Activated naive CD4-positive, alpha-beta T cell treated with anti-CD3 and anti-CD28 coated beads for 36 hours (primary cell): ENCODE measurements at places on chromosomes 5 and 9.

- peak; percentile 63 for DNase-seq
Observed at GRCh38 chr5:96151891-96152290, 190.2 kb upstream of the ELL2 start.

- no peak for DNase-seq
Observed at GRCh38 chr9:69622676-69623075, 49.5 kb downstream of the APBA1 start.

DNA sequence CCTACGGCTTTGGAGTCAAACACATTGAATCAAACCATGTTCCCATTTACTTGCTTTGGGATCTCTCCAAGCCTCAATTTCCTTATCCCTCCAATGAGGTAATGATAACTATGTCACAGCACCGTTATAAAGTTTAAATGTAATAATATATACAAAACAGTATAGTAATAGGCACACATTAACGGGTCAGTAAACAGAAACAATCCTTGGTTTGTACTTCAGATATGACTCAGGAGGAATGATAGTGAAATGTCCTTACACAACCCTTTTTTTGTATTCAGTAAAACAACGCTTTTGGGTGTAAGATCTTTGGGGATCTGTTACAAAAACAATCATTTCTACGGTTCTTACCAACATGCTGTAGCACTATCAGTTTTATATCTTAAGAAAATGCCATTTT is 178.5 kb upstream of the GNA14 start:
- no peak for DNase-seq

GRCh38 chr5:14901462-14902051 is 30.0 kb upstream of the ANKH start:
- no peak for DNase-seq

DNA sequence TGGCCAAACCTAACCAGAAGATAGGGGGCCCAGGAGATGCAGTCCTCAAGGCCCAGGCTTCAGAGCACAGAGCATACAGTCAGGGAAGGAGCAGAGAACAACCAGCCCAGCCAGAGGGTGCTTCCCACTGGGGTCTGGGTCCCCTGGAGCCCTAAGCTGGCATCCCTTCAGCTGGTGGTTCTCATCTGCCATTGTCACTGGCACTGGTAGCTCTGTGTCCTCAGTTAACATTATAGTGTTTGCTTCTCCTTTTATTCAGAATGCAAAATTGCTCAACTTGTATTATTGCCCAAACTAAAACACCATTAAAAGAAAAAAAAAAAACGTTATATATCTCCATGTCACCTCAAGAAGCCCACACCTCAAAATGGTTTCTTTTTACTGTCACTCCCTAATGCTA is 219.2 kb downstream of the ENC1 start:
- DNase-seq, result no peak

- no peak for DNase-seq
Observed at GRCh38 chr9:76917299-76917698, 11.4 kb upstream of the PRUNE2 start.

DNA sequence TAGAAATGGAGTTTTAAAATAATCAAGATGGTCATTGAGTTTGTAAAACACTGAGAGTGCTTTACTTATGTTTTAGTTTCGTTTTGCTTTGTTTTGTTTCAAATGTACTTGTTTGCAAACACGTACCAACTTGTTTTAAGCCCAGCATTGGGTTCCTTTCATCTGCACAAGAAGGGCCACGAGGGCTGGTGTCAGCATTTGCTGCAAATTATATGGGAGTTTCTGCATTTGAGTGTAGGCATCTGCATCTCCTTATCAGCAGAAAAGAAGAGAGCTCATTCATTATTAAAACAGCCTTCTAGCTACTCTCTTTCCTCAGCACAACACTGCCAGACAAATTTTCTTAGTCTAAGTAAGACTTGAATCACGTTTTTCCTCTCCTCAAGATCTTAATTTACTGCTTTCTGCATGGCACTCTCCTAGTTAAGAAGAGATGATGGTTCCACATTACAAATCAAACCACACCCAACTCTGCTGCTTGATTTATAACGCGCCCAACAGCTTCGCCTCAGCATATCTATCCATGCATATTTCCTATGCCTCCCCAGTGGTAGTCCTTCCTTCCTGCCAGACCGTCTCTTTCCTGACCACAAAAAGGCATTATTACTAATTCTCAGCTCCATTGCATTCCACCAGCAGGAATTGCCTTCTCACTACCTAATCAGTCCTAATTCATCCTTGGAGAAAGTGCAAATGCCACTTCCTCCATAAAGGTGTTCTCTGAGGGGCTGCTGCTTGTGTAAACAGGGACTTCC is 95.2 kb upstream of the CAST start:
- no peak for DNase-seq

DNA sequence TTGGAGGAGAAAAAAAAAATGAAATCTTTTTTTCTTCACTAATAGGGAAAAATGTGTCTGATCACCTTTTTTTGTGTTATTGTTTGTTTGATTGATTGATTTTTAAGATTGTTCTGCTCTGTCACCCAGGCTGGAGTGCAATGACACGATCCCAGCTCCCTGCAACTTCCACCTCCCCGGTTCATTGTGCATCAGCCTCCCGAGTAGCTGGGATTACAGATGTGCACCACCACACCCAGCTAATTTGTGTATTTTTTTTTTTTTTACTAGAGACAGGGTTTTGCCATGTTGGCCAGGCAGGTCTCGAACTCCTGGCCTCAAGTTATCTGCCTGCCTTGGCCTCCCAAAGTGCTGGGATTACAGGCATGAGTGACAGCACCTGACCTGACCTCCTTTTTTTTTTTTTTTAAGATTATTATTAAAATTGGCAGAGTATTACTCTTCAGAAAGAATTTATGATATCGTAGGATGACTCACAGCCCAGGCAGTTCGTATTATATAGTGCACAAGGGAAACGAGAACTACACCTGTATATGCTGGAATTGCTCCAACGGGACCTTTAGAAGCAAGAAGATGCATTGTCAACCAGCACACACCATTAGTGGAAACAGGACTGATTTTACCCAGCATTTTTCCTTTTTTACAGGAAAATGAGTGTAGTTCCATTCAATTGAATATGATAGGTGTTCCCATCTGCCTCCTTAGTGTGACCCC is 27.7 kb downstream of the FUBP3 start:
- no peak for DNase-seq

DNA sequence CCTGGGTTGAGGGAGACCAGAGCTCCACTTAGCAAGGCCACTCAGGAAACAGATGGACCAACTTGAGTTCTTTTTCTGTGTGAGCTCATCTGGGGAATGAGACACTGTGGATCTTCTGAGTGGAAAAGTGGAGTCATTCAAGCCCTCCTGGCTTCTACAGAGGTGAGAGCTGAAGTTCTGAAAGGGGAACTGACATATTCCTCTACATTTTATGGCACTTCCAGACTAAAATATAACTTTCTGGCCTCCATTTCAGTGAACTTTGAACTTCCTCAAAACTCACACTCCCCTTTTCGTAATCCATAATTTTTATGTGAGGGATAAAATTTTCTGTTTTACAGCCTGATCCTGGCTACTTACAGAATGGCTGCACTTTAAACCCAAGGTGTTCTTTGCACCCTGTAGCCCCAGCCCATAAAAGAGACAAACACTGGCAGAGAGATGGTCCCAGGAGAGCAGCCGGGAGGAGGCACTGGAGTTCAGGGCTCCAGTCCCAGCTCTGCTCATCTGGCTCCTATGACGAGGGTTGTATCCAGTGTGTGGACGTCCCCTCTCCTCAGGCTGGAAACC is 10.8 kb downstream of the SPAAR start:
- DNase-seq, result no peak

DNA sequence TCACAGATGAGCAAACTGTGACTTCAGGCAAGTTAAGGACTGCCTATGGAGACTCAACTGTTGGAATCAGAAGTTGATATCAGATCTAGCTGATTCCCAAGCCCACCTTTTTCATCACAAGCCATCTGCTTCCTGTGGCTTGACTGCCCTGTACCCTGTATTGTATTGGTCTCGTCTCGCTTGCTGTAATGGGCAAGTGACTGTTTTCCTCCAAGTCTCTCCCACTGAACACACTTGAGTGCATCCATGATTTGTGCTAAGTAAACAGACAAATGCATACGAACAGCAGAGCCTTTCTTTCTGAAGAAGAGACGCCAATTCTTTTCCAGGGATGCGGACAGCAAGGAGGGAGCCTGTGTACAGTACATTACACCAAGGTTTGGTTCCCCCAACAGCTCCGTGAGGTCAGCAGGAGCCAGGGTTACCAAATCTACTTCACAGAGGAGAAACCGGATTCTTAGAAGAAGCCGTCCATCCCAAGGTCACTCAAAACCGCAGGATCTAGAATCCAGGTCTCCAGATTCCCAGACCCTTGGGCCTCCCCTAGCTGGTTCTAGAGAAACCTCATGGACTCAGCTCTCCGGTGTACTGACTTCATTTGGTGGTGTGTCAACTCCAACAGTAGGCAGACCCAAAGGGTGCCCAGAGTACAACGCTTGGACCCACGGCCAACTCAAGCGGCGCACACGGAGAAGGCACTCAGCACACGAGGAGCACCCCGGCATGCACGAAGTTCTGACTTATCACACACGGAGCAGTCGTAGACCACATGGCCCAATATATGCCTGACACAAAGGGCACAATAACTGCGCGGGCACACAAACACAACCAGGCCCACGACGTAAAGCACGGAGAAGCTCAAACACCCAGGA is 1.1 kb downstream of the BAG1 start:
- peak; percentile 32 for DNase-seq

GRCh38 chr5:180046656-180047055 is 24.9 kb downstream of the RNF130 start:
- DNase-seq, result no peak

GRCh38 chr5:139453683-139454567 is 8.6 kb downstream of the ECSCR start:
- DNase-seq, result no peak

- no peak for DNase-seq
Observed at GRCh38 chr5:161342886-161343285, 203.6 kb downstream of the GABRB2 start.

- DNase-seq, result no peak
Observed at GRCh38 chr9:85077944-85078343, 408.4 kb downstream of the NTRK2 start.

DNA sequence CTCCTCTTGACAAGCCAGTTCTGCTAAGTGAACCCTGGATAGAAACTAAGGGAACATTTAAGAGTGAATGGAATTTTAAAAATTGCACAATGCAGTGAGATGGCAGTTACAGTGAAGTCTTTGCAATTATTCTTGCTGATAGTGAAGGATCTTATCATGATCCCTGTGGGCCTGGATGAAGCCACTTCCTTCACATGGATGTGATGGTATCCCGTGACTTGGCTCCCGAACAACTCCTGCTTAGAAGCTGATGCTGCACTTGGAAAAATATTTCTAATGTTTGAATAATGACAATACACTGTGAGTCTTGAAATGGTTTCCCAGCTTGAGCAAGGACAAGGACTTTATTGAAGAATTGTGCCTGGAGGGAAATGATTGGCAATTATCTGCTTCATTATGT is 49.2 kb upstream of the NTRK2 start:
- no peak for DNase-seq

GRCh38 chr9:133103183-133103986 is 17.7 kb downstream of the RALGDS start:
- peak; percentile 62 for DNase-seq

- no peak for DNase-seq
Observed at GRCh38 chr5:17735761-17736160, 101.5 kb downstream of the TAF11L14 start.

DNA sequence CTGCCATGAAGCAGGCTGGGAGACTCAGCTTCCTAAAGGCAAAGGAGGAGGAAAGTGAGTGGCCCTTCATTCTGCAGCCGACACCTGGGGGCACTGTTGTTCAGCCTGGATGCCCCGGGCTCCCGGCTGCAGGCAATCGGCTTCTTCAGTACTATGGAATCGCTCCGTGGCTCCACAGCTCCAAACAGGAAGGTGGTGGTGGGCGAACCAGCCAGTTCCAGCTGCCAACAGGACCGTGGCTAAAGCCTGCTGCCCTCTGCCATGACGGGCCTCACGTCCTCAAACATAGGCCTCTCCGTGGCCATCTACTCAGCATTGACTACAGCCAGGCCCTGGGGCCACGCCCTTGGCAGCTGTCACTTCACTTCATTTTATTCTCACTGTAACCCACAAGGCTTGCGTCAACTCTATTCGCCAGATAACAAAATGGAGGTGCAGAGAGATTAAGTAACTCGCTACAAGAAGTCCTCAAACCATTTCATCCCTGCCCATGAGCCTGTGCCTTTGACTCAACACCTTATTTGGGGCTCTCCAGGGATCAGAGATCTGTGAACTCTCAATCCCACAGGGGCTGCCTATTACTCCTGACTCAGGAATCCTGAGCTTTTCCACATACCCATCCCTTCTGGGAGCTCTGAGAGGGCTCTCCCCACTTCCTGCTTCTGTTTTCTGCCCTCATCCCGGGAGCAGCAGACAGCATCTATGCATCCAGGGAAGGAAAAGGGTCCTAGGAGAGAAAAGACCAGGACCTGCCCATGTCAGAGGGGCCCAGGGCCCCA is 38.0 kb downstream of the PAX5 start:
- DNase-seq, result peak; percentile 77

DNA sequence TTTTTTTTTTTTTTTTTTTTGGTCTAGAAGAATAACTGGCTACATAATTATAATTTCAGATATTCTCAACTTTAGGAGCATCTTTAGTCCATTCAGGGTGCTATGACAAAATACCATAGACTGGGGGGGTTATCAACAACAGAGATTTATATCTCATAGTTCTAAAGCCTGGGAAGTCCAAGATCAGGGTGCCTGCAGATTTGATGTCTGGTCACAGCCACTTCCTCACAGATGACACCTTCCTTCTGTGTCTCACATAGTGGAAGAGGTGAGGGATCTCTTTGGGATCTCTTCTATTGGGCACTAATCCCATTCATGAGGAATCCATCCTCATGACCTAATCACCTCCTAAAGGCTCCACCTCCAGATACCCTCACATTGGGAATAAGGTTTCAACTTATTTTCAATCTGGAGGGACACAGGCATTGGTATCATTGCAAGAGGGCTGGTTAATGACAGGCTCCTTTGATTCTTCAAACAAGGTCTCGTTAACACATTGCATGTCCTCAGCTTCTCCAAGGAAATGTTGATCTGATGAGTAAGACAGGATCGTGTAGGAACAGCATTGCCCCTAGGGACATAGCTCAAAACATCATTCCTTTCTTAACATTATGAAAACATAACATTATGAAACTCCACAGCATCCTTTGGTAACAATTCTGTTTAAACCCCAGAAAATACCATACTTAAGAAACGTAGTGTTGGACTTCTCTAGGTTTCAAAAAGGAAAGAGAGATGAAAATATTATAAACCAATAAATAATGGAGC is 372.4 kb downstream of the SEMA5A start:
- DNase-seq, result no peak

- no peak for DNase-seq
Observed at GRCh38 chr5:72280581-72281069, 39.4 kb downstream of the MRPS27 start.

DNA sequence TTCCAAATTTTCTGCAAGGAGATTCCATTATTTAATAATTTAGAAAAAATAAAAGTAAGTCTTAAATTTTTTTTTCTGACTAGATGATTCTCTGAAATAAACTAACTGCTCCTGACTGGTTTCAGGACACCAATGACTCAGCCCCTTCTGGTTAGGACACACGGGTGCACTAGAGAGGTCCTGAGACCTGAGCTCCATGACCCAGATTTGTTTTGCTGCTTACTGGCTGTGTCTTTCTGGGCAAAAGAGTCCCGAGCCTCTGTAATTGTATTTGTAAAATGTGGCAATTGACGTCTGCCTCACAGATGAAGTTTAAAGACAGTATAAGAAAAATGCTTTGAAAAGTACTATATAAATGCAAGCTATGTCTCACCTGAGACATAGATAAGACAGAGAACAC is 89.1 kb downstream of the SLC24A2 start:
- DNase-seq, result no peak

- DNase-seq, result no peak
Observed at GRCh38 chr5:56434986-56435385, 201.9 kb upstream of the ANKRD55 start.
